ENCODE measurements at places on chromosomes 2 and 18.
A peak's percentile ranks its signal among the peaks of the same experiment; 100 is the strongest.

GRCh38 chr2:222993920-222994650 lies 57.9 kb upstream of the KCNE4 start:
- DNase-seq: no peak

DNA sequence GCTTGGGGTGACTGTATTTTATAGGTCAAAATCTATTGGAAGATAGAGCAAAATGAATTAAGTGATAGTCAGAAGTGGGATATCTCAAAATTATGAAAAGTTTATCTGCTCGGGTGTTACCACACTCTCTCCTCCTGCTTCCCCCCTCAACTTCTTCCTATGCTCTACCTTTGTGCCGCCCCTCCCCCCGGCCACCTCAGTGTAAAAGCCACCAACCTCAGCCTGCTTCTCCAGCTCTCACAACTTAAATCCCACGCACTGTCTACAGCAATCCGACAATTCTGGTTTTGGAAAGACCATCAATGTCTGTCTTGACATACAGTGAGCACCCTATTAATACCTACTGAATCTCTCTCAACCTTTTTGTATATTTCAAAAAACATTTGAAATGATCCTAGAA lies 164.6 kb downstream of the DCC start:
- no peak for DNase-seq

GRCh38 chr18:55582325-55582724 lies 5.7 kb downstream of the TCF4 start:
- DNase-seq: no peak

DNA sequence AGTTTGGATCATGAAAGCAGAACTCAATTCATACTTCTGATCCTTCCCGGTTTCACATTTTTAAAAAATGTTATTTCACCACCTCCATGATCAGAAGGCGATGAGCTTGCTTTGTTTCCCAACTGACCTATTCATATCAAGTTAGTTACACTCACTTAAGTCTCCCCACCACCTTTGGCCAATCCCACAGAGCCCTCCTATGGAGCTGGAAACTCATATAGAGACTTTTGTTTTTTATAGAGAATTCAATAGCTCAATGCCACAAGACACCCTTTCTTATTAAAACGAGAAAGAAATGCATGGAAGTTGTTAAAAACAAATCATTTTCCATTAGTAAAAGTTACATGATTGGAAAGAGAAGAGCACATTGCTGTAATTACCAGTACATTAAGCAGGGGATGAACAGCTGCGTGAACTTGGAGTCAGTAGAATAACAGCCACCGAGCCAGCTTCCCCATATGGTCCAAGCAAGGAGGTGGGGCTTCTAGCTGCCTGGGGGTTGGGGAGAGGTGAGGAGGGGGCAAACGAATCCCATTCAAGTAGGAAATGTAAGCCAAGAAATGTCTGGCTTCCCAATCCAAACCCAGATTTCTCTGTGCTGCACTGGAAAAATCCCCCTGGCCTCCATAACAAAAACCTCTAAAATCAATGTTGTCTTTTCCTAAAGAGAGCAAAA lies 614.5 kb downstream of the IRS1 start:
- DNase-seq: no peak

DNA sequence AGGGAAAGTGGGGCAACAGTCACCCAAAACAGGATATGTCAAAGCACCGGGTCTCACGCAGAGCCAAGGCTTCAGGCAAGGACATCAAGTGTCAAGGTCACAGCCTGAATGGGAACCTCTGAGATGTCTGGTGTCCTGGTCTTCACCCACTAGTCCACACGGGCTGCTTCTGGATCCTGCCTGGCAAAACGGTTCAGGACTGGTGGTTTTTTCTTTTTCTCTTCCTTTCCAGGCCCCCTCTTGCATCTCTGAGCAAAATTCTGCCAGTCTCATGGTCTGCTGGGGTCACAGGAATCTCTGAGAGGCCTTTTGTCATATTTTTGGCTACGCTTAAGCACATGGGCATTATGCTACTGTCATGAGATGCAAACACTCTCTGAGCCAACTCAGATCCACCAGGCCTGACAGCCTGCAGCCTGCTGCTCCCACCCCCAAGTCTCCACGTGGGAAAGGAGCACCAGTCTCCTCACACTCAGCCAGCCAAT lies 518.2 kb upstream of the ZEB2 start:
- DNase-seq: no peak

GRCh38 chr2:38712413-38712812 lies 38.7 kb downstream of the SRSF7 start:
- no peak for DNase-seq

- DNase-seq: no peak
Measured at GRCh38 chr2:190911813-190912212, 31.2 kb downstream of the GLS start.

- DNase-seq: no peak
Measured at GRCh38 chr2:121075641-121076497, 209.1 kb downstream of the TFCP2L1 start.

DNA sequence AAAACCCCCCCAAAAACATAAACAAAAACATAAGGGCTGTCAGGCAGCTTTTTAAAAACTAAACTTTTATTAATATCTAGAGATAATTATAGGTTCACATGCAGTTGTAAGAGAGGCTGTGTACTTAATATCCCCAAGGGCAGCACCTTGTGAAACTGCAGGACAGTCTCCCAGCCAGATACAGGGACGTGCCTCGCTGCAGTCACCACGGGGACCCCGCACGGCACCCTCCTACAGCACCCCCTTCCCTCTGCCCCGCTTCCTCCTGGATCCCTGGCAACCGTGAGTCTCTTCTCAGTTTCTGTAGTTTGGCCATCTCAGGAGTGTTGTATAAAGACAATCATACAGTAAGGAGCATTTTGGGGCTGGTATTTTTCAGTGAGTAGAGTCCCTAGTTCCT lies 6.8 kb upstream of the COLEC11 start:
- DNase-seq: no peak

DNA sequence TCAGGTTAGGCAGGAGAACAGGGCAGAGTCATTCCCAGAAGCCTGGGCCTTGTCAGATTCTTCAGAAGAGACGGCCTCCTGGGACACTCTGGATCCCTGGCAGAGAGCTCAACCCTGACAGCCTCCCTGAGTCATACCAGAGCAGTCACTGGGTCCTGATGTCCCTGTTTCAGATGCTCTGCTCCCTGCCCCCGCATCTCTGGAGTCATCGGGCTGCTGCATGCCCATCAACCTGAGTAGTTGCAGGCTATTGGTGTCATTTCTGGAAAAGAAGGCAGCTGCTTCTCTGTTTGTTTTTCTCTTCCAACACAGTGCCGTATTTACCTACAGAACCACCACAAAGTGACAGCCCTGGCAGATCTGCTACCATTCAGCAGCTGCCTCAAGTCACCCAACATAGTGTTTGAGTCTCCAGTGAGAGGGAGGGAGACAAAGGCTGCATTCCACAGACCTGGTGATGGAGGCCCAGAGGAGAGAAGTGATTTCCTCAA lies 145.1 kb downstream of the B3GNT2 start:
- no peak for DNase-seq

DNA sequence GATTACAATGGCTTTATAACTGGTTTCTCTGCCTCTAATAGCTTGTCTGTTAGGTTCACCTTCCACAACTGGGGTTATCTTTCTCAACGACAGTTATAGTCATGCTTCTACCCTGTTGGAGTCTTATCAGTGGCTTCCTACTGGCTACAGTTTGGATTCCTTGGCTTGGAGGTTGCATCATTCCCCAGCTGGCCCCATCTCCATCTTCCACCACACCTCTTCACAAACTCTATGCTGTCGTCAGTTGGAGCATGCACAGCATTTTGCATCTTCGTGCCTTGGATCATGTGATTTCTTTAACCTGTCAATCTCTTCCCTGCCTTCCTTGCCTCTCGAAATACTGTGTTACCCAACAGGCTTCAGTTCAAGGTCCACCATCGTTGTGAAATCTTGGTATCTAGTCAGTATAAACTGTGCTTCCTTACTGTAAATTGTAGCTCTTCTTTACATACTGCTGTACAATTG lies 316.3 kb upstream of the CXCR4 start:
- no peak for DNase-seq

- DNase-seq: peak; percentile 80
Measured at GRCh38 chr18:79400091-79400590, 4.4 kb downstream of the NFATC1 start.

DNA sequence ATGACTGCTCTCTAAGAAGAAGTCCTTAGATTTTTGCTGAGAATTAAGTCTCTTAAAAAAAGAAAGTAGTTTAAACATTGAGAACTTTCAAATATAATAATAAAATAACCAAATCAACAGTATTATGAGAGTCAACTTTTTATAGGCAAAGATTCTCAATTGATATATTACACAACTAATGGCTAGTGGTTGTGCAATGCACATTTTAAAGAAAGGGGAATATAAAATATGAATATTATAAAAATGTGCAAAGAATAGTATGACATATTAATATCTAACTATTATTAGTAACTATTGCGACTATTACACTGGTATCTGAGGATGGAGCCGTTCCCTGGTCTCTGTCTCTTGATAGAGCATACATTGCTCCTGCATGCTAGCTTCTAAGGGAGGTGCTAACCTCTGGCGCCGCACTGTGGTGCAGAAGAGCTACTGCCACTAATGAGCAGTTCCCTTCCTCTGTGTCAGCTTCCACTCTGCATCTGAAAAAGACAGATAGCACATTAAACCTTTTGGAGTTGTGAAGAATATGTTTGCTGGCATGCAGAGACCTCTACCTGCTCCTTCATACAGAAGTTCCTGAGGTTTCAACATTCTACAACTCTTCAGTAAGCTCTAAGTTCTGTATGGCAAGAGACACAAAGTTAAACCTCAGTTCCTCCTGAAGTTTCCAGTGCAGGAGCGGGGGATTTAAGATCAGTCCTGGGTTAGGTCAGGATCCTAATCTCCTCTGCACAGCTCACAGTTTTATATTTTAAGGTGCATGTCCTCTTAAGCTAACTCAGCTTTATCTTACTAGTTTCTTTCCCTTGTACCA lies 3.5 kb upstream of the SLC9A2 start:
- DNase-seq: peak; percentile 55

DNA sequence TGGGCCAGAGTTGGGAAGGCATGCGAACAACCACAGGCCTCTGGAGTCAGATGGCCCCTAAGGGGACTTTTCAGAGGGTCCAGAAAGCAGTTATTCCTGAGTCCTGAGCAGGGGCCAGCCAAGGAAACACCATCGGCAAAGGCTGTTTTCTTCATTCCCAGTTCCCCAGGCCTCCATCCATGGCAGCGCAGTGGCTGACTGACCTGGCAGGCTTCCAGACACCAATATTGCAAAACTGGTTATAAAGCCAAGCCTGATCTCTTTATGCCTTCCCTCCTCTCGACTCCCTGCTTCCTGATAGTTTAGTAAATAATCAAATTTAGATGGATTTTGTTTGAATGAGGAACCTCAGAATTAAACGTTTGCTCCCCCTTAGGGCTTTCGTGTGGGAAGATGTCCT lies 133.4 kb upstream of the ITGA6 start:
- DNase-seq: no peak

- peak; percentile 83 for DNase-seq
Measured at GRCh38 chr2:84908948-84909713, 3.7 kb downstream of the TMSB10 start.

DNA sequence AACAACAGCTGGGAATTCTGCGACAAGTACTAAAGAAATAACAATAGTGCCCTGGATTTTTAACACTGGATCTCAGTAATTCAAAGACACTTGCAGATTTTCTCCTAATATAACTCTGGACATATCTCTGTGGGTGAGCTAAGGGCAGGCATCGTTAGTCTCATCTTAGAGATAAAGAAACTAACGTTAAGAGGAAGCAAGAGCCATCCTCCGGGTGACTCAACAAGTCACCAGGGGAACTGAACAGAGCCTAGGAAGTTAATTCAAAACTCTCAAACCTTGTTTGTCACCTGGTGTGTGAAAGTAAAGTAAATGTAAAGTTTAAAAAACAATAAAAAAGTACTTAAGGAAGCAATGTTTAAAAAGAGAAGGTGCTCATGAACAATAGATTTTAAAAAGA lies 41.6 kb upstream of the NRP2 start:
- DNase-seq: no peak

GRCh38 chr18:13579874-13580273 lies 146.5 kb downstream of the FAM210A start:
- no peak for DNase-seq

- DNase-seq: no peak
Measured at GRCh38 chr2:207256476-207257207, 90.9 kb upstream of the KLF7 start.

- DNase-seq: no peak
Measured at GRCh38 chr18:21968338-21968737, 201.1 kb upstream of the GATA6 start.

DNA sequence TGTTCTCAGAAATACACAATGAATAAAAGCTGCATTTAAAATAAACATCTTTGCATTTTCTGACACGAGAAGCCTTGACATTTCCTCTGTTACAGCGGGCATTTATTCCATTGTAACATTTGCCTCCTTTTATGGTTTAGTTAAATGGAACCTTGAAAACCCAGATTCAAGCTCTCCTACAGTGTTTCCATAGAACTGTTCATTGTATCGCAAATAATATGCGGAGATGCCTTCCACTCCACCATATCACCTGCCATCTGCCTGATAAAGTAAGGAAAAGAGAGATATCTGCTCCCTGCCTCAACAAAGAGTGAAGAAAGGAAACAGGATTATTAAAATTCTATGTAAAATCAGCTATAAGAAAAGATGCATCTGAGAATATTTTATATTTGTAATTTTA lies 69.8 kb downstream of the CDH19 start:
- DNase-seq: no peak

- no peak for DNase-seq
Measured at GRCh38 chr2:198905881-198906612, 551.7 kb downstream of the SATB2 start.

- peak; percentile 47 for DNase-seq
Measured at GRCh38 chr2:98551316-98551715, 57.0 kb downstream of the COA5 start.

DNA sequence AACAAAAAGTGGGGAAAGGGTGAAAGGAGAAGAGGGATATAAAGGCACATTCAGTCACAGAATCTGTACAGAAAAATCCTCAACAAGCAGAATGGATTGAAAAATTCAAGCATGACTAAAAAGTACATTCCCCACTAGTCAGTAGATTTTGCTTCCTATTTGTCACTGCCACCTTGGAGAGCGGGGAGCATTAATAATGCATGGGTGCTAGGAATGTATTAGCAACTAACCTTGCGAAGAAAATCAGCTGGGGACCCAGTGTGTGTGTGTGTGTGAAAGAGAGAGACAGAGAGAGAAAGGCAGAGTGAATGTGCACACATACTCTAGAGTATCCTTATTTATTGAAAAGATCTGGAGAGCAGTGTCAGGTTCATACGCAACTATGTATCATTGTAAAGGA lies 968.7 kb upstream of the ZEB2 start:
- no peak for DNase-seq

DNA sequence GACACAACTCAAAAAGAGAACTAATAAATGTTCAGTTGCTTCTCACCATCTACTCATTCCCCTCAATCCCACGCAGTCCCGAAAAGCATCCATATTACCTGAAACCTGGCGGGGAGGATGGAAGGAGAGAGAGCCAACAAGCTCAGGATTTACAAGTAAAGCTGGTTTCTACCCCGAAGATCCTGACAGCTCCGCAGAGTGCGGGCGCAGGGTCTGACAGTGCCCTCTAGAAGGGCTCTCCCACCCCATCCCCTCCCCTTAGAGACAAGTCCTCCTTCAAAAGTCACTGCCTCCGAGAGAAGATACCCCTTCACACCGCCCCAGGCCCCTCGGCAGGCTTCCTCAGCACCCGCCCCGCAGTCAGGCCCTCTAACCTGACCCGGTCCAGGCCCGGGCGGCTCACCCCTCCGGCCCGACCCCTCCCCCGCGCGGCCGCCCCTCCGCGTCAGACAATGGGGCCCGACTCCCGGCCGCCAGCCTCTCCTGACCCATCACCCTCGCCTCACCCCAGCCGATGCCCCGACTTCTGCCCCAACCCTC lies 550 bp downstream of the RAB1A start:
- DNase-seq: peak; percentile 36
